Right lobe of liver (tissue), 6 donors: ENCODE measurements at places on chromosomes 6 and 20. TPM values are rescaled to one million over a fixed set of nuclear protein-coding genes. Genes with fewer than 3 reads are reported as not detected.

The C20orf144 gene
- not detected for total RNA-seq

The GPSM3 gene
- total RNA-seq: 9.2 TPM

The IMPG1 gene
- not detected for total RNA-seq

The ENPP1 gene
- 51.4 TPM for total RNA-seq

The GCNT2 gene
- 10.3 TPM for total RNA-seq

The GSTA5 gene
- total RNA-seq: not detected

The EMILIN3 gene
- total RNA-seq: 0.07 TPM

The SS18L1 gene
- total RNA-seq: 18.9 TPM

The HLA-DRB5 gene
- 1.2 TPM for total RNA-seq

The ANGPT4 gene
- 0.12 TPM for total RNA-seq

The SOBP gene
- total RNA-seq: 3.5 TPM

The GNRH2 gene
- not detected for total RNA-seq
